Activated CD8-positive, alpha-beta memory T cell treated with anti-CD3 and anti-CD28 coated beads for 1 hour (primary cell): ENCODE measurements at places on chromosomes 16 and 17.

- no peak for DNase-seq
Measured at GRCh38 chr17:31631766-31632165, 227.3 kb downstream of the COPRS start.

GRCh38 chr17:73889439-73889838 is 245.2 kb upstream of the SDK2 start:
- DNase-seq, result no peak

GRCh38 chr16:13436641-13437412 is 483.1 kb upstream of the ERCC4 start:
- no peak for DNase-seq

- no peak for DNase-seq
Measured at GRCh38 chr17:45753645-45754225, 30.4 kb upstream of the CRHR1 start.

- no peak for DNase-seq
Measured at GRCh38 chr16:89045181-89045815, 48.4 kb upstream of the ACSF3 start.

DNA sequence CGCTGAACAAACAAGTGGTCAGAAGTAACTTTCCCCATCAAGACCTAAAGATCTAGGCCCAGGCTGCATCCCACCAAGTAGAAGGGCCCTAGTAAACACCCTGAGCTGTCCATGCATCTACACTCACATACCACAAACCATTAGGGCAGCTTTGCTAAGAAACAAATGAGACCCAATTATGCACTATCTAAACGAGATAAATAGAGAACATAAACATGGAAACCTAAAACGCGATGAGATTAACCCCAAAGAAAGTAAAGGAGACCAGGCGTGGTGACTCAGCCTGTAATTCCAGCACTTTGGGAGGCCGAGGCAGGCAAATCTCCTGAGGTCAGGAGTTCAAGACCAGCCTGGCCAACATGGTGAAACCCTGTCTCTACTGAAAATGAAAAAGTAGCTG is 5.8 kb downstream of the TXNDC11 start:
- no peak for DNase-seq

- no peak for DNase-seq
Measured at GRCh38 chr16:84471966-84472365, 32.5 kb downstream of the MEAK7 start.

GRCh38 chr16:17206712-17207111 is 264.0 kb downstream of the XYLT1 start:
- DNase-seq, result no peak

DNA sequence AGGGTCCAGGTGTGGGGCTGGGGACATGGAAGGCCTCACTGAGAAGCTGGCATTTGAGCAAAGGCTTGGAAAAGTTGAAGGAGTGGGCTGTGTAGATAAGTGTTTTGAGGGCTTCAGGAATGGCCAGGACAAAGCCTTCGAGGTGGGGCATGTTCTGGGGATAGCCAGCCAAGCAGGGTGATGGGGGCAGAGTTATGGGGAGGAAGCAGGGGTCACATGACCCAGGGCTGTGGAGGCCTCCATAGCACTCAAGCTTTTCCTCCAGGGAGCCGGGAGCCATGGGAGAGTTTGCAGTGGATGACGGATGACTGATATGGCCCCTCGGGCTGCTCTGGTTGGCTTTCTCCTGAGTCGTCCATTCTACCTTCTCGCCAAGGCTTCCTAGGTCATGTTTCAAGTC is 27.6 kb downstream of the PLCG2 start:
- no peak for DNase-seq

DNA sequence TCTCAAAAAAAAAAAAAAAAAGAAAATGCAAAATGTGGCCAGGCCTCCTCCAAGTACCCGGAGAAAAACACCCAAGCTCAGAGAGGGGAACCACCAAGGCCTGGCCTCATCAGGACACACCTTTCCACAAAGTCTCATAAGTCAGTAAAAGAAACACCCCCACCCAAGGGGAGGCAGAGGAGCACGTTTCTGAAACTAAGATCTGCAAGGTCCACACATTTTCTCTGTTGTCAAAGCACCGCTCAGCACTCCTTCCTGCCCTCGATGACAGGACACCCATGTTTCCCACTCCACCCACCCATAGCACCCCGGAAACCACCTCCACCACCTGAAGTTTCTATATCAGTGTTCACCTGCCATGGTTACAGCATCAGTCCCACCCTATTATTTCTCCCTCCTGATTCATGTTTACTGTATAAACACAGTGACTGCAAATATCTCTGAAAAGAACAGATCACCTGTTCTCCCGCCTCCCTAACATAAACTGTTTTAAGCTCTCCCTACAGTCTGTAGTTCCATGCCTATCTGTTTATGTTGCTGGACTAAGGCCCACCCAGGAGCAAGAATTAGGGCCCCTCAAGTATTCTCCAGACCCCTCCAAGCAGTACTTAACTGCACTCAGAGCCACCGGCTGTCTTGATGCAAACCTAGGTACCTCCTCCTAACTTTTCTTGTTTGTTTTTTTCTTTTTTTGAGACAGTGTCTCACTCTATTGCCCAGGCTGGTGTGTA is 2.0 kb downstream of the CORO7 start:
- DNase-seq, result peak; percentile 46

- no peak for DNase-seq
Measured at GRCh38 chr17:9241371-9241712, 220.0 kb downstream of the NTN1 start.

DNA sequence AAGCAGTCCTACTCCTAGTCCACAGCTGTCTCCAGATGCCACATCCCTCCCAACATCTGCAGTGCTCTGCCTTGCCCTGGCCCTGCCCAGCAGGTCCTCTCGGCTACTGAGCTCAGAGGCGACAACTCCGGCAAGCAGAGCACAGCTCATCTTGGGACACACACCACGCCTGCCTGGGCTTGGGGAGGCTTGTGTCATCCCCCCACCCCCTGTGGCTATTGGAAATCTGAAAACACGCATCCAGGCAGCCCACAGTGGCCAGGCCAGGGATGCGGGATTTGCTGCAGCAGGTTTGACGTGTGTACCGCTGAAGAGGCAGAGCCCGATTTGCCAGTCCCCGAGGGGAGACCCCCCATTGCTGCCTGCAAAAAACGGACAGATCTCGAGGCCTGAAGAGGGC is 25.4 kb downstream of the MXRA7 start:
- no peak for DNase-seq

DNA sequence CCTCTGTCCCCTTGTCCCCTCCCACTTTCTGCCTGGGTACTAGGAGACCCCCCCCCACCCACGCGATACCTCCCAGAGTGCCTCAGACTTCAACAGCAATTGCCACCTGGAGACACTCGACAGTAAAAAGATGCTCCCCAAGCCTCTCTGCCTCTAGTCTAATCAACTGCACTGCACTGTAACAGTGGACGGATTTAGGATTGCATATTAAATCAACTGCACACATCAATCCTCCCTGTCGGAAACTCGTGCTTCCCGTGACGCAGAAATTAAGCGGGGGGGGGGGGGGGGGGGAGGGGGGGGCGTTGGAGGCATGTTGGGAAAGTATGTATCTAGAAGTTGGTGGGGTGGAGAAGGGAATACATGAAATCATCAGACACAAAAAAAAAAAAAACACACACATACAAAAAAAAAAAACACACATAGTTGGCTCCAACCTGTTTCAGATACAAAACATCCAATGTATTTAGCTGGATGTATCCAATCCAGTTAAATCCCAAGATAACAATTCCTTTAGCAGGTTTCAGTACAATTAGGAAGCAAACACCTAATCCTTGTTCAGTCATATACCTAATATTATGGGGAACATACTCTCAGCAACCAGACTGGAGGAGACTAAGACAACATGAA is 29.7 kb downstream of the FAM222B start:
- DNase-seq, result no peak

GRCh38 chr16:85085721-85086120 is 26.6 kb downstream of the CIBAR2 start:
- no peak for DNase-seq

- no peak for DNase-seq
Measured at GRCh38 chr16:66155933-66156332, 210.6 kb upstream of the CDH5 start.

DNA sequence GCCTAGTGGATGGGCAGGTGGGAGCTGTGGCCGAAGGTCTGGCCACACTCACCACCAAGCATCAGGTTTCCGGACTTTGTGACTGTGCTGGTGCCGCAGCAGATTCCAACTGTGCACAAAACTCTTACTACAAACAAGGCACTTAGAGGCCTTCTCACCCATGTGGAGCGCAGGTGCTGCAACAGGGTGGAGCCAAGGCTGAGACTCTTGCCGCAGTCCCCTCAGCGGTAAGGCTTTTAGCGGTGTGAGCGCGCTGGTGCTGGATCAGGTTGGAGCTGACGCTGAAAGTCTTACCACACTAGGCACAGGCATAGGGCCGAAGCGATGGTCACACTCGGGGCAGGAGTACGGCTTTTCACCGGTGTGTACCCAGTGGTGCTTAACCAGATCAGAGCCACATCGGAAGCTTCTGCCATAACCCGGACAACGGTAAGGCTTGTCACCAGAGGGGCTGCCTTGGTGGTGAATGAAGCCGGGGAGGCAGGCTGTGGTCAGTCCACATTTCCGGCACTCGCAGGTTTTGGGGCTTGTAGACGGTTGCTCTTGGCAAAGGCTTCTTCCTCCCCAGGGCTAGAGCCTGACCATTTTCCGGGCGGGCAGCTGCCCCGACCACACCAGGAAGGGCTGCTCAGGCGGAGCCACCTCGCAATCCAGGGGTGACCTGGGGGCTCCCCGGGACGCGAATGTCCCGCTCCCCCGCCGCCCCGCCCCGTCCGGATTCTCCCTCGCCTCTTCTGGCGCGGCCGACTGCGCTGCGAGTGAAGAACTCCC is 1.0 kb upstream of the ARMC5 start:
- peak; percentile 28 for DNase-seq

- DNase-seq, result no peak
Measured at GRCh38 chr16:88665570-88665969, 2.7 kb upstream of the MVD start.
